Spinal cord (tissue), 10 donors: ENCODE measurements at places on chromosomes 3 and 15.

DNA sequence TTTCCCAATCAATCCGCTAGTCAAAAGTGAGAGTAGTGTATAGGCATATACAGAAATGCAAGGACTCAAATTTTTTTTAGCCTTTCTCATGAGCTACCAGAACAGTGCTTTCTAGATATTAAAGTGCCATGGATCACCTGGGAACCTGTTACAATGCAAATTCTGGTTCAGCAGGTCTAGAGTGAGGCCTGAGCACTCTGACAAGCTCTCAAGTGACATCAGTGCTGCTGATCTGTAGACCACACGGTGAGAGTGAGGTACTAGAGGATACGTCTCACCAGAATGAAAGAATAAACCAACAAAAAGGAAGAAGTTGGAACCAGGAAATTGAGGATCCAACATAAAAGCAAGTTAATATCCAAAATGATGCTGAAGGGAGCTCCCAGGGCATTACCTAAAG lies 16.0 kb upstream of the PLA2G4D start:
- DNase-seq, result no peak

GRCh38 chr3:195708061-195708460 lies 12.7 kb upstream of the MUC20 start:
- DNase-seq, result no peak

GRCh38 chr3:150407051-150407807 lies 869 bp upstream of the TSC22D2 start:
- no peak for DNase-seq

- DNase-seq, result peak; percentile 88
Observed at GRCh38 chr3:12479919-12480427, 4.3 kb upstream of the TSEN2 start.

GRCh38 chr3:8503871-8504610 lies 2.4 kb downstream of the LMCD1 start:
- no peak for DNase-seq
